HS-5 (cell line): ENCODE measurements at places on chromosomes 12 and 14.
A peak's percentile ranks its signal among the peaks of the same experiment; 100 is the strongest.

DNA sequence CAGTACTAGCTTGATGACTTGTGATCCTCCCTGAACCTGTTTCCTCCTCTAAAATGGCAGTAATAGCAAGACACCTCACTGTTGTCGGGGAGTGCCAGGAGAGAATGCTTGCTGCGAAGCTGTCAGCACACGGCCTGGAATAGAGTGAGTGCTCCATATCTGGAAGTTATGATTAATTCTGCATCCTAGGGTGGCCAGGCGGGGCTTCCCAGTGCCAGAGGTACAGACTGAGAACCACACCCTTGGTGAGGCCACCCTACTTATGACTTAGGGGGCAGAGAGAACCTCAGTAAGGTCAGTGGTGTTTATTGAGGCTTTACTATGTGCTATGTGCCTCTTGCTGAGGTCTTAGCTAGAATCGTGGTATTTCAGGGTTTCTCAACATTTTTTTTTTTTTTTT, 20.1 kb downstream of the MORN3 start:
- DNase-seq = no peak

DNA sequence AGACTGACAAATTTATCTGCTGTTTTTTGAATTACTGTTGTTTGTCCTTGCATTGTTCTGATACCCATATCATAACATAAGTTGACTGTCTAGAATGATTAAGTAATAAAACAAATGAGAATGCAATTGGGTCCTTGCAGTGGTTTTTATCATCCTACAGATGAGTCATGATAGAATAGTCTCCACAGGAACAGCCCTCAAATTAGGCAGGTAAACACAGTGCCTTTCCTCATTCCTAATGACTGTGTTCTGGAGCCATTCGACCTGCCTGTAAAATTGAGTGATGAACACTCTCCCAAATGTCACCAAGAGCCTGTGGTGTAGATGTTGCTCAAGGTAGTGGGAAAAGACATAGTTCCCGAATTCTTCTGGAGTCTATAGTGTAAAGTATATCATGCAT, 12.3 kb downstream of the NKX2-8 start:
- DNase-seq = no peak

DNA sequence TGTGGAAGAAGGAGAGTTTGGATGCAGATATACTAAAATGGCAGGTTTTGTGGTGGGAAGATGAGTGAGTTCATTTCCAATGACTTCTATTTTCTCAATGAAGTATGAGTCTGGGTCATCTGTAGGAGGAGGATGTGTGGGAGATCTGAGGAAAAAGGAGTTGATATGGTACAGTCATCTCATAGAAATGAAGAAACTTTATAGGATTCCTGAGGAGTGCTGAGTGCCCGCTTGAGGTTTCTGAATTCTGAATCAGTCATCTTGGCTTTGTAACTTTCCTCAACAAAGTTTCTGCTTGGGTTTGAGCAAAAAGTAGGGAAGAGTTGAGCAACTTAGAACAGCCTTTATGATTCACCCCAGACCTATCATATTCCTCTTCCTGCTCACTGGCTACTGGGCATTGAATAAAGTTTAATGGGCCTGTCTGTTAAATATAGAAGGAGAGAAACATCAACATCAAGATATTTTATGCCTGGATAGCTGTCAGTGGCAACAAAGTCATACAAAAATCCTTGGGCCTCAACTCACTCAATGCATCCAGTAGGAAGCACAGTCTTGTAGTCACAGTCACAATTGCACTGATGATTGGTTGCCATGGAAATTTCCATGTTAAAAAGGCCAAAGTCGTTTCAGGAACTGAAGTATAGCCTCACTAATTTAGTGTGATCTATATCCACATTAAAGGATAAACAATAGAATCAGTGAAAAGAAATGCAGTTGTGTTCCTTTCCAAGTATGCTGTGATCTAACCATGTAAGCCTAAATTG, 284.7 kb downstream of the DUSP6 start:
- peak; percentile 95 for DNase-seq

DNA sequence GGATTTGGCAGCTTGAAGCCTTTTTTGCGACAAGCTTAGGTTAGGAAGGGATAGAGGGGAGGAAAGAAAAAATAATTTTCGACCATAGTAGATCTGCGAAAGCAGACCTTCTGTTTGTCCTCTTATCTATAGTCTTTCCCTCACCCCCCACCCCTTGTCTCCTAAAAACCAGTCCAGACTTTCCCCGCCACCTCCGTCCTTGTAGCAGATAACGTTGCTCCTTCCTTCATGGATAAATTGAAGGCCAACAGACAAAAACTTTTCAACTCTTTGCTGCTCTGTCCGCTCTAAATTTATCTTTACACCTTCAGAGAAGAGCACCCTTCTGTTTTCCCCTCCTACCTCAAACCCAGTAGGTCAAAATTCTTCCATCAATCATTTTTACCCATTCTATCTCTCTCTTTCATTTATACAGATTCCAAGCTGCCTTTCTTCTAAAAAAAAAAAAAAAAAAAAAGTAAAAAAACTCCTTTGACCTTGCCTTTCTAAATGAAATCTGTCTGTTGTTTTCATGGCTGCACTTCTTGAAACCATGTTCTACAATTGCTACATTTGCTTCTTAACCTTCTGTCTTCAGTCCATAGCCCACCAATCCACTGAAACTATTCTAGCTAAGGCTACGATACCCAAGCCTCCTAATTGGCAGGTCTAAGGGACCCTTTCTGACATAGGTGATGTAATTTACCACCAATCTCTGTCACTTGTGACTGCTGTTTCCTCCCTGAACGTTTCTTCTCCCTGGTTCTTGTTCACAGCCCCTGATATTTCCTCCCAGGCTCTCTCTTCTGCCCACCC, 11.1 kb upstream of the NEMF start:
- no peak for DNase-seq

DNA sequence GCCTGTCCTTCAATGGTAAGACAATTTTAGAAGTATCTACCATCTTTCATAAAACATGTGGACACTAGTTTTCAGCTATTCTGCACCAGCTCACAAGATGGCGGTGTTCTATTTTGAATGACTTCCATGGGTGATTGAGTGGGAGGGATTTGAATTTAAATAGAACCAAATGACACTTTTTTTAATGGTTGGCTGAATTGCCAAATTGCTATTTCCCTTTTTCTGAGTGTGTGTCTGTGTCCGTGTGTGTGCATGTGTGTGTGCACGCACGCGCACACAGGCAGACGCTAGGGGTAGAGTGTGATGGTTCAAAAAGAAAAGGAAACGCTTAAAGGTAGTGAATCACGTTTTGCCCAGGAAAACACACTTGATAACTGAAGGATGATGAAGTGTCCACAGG, 362.6 kb downstream of the DAD1 start:
- no peak for DNase-seq

DNA sequence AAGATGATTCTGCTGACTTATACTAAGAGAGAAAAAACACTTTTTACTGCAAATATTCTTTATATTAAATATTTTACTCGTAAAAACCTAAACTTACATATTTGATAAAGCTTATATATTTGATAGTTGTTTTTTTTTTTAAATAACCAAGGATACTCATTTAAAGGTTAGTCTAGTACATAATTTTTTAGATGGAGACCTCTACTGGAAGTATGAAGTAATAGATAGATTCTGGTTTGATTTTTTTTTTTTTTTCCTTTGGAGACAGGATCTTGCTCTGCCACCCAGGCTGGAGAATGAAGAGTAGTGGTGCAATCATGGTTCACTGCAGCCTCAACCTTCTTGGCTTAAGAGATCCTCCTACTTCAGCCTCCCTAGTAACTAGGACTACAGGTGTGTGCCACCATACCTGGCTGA, 16.4 kb downstream of the ARID2 start:
- DNase-seq = no peak

DNA sequence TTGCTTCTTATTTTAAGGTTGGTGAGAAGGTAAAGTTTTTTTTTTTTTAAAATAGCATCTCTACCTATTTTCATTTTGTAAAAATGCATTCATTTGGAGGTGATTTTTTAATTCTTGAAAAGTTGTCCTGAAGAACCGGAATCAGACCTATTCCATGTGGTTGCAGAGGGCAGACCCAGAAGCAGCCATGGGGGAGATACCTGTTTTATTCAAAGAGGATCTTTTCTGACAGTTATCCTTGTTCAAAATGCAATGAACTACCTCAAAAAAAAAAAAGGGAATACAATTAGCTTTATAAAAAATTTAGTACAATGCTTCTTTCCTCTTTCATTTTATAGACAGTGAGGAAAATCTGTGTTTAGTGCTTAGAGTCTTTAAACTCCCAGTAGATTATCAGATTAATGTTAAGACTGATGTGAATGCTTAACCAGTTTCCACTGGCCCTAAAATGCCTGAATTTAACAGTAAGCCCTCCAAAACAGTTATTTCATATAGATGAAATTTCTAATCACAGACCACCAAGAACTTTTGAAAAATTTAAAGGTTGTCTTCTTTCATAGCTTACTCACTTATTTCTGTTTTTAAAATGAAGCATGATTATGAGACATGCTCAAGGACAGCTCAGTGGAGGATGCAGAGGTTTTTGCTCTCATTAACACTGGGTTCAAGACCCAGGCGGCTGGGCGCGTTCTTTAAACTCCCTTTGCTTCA, 8.6 kb upstream of the NEMF start:
- DNase-seq = no peak

- DNase-seq = no peak
Observed at GRCh38 chr12:132173135-132174014, 29.1 kb downstream of the NOC4L start.

- no peak for DNase-seq
Observed at GRCh38 chr12:58880639-58881038, 39.7 kb downstream of the LRIG3 start.

DNA sequence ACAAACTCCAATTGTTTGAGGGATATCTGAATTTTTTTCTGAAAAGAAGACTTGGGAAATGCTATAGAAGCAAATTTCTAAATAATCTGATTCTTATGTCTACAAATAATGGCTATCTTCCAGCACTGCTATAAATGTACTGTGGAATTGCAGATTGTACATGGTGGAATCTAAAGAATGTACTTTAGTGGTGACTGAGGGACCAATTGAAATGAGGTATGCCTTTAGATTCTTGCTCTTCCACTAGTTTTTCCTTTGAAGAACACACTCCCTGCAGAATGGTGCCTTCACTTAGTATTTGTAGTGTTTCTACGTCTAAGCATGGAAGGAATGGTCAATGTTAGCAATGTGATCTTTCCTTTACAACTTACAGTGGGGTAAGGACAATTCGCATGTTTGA, 11.7 kb upstream of the PRB4 start:
- DNase-seq = peak; percentile 2

GRCh38 chr12:125983784-125984500, 918.7 kb downstream of the AACS start:
- no peak for DNase-seq

DNA sequence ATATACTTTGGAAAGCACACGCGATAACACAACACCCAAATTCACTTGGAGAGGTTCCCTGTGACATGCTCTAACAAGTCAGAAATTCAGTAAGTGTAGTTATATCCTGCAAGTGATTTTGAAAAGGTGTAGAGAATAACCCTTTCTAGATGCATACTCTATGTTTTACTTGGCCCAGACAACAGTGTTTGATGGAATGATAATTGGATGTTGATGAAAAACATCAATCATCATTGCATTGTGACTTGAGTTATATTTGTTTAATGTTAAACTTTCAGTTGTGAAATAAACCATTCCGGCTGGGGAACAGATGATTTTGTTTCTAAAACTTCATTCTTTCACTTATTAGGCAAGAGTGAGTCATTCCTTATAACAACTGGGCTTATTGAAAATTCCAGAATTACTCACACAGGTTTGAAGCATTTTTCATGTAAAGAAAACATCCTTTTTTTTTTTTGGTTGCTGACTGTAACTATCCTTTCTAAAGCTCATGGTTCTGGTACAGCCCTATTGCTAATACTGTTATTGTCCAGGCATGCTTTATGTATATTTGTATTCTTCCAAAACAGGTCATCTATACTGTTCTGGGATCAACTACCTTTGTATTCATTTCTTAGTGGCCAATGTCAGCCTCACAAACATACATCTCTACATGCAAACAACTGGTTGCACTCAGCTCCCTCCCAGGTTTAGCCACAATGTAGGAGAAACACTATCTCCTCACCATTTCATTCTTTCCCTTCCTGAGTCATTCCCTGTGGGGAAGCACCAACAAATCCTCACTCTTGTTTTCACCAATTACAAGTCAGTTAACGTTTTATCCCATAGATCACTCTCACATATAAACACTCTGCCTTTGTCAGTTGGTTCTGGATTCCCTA, 121.2 kb upstream of the LRIG3 start:
- DNase-seq = peak; percentile 91

- DNase-seq = peak; percentile 81
Observed at GRCh38 chr12:10392394-10392930, 2.6 kb upstream of the KLRK1 start.

- no peak for DNase-seq
Observed at GRCh38 chr12:42504049-42504448, 85.5 kb downstream of the PRICKLE1 start.

DNA sequence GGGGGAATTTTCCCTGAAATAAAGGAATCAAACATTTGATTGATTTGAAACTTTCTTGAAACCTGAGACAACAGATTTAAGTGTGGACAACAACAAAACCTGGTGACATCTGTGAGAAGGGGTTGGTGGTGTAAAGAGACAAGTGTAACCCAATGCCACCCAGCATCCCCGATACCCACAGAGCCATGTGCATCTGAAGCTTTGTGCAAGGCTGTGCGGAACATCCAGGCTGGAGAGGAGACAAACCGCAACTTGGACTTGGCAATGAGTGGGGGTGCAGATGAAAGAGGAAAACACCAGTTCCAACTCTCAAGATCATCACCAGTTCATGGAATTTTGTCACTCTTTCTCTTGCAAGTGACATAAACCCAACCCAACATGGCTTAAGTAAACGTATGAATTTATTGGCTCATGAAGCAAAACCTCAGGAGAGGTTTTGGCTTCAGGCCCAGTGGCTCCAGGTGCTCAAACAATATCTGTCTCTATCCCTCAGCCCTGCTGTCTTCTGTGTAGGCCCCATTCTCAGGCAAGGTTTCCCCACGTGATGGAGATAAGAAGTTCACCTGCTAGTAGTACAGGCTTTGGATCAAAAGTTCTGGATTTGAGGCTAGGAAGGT, 55.2 kb upstream of the NTF3 start:
- DNase-seq = no peak

DNA sequence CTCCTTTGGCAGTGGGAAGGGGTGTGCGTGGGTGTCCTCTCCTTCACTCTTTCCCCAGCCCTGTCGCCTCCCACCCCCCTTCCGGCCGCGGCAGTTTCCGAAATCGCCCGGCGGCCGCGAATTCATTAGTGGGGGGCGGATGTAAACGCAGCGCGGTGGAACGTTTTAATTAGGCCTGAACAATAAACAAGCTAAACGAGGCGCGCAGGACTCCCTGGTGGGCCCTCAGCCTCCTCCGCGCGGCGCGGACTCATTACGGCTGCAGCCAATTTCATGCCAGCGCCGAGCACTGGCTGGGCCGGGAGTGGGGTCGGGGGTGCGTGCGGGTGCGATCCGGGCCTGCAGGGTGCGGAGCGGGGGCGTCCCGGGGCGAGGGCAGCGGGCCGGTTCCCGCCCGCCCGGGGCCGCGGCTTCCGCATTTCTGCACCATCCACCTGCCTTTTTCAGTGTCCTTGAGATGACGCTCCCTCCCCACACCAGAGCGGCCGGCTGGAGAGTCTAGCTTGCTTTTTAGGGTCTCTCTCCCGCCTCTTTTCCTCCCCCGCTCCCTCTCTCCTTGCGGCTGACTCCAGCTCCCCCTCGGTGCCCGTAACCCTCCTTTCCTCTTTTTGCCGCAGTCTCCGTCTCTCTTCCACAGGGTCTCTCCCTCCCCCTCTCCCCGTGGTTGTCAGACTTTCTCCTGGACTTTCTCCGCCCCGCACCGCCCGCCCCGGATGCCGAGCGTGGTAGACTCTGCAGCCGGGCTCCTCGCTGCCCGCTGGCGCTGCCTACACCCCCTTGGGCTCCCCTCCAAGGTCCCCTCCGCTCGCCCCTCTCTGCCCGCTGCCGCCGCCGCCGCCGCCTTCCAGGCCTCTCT, at the start of gene CISTR:
TSS of gene CISTR (minus strand) at position 644 of the 856 bp plus-strand sequence.
- DNase-seq = no peak
